Spinal cord (tissue), 10 donors: ENCODE measurements at places on chromosomes 3 and 15. TPM values are rescaled to one million over a fixed set of nuclear protein-coding genes. Genes with fewer than 3 reads are reported as not detected.

GRCh38 chr3:149723781-149724180 is 28.5 kb downstream of the COMMD2 start:
- H3K4me1 ChIP-seq = no peaks in the 10 kb centered on the region
- no peak for DNase-seq
- no peaks in the 10 kb centered on the region for H3K27me3 ChIP-seq
- no peak overlapping the region for H3K4me3 ChIP-seq

DNA sequence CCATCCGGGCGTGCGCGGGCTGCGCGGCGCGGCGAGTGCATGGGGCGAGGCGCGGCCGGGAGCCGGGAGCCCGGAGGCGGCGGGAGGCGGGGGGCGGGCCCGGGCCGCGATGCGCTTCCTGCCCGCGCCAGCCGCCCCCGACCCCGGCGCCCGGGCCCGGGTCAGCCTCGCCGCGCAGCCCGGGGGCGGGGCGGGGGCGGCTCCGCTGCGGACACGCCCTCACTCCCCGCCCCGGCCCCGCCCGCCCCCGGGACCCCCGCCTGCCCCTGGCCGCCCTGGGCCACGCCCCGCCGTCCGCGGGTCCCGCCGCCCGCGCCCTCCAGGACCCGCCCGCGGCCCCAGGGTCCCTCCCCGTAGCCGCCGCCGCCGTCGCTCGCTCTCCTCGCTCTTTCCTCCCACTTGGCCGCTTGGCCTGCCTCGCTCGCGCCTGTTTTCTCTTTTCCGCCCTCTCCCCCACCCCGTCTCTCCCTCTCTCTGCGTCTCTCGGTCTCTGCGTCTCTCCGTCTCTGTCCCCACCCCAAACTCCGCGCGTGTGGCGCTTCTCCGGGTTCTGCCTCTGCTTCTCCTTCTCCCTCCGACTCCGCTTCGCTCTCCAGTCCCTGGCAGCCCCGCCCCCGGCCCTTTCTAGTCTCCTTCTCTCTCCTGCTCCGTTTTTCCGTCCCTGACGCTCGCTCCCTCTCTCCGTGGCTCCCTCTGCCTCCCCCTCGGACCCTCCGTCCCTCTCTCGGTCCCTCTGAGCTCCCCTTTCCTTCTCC is at the start of gene PLXND1:
PLXND1 (minus strand) TSS at position 41 of the 755 bp plus-strand sequence; CDS start at position 4, 37 bp downstream.
- no peaks in the 10 kb centered on the region for H3K36me3 ChIP-seq
- H3K4me3 ChIP-seq = peak within 1 kb of the TSS; percentile 40
- H3K4me1 ChIP-seq = peaks cover 66% of the 10 kb centered on the region
- H3K27me3 ChIP-seq = peaks cover 32% of the 10 kb centered on the region
- DNase-seq = no peak
- H3K27ac ChIP-seq = peak within 1 kb of the TSS; percentile 57

DNA sequence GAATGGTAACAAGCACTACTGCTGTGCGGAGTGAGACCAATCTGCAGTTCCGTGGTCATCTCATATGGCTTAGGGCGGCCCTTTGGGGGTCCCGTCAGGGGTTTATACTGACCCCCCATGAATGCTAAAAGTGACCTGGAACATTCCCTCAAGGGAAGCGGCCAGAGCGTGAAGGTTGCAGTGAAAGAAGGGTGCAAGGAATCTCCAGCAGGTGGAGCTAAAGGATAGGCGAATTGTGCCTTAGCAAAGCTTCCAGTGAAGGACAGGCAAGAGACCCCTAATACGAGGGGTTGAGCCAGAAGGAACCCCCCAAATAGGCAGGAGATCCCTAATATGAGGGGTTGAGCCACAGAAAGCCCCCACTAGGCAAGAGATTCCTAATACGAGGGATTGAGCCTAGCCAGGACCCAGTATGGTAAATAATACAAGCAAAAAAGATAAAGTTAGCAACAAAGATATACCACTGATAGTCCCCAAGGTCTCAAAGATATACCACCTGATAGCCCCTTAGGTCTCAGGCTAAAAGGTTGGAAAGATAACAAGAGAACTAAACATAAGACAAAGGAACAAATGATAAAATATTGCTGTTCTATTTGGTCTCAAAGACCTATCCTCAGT is 32.8 kb downstream of the ZNF589 start:
- H3K27ac ChIP-seq = no peak overlapping the region
- peak; percentile 57 for DNase-seq
- peaks cover 18% of the 10 kb centered on the region for H3K36me3 ChIP-seq

GRCh38 chr15:26134152-26134551 is 271.0 kb upstream of the ATP10A start:
- H3K4me3 ChIP-seq = no peak overlapping the region
- DNase-seq = no peak
- no peaks in the 10 kb centered on the region for H3K36me3 ChIP-seq
- H3K27me3 ChIP-seq = peaks cover 2% of the 10 kb centered on the region

GRCh38 chr3:150540991-150541390 is 5.3 kb downstream of the SERP1 start:
- no peak overlapping the region for H3K4me3 ChIP-seq
- H3K27ac ChIP-seq = no peak overlapping the region
- H3K4me1 ChIP-seq = peaks cover 3% of the 10 kb centered on the region
- DNase-seq = no peak

DNA sequence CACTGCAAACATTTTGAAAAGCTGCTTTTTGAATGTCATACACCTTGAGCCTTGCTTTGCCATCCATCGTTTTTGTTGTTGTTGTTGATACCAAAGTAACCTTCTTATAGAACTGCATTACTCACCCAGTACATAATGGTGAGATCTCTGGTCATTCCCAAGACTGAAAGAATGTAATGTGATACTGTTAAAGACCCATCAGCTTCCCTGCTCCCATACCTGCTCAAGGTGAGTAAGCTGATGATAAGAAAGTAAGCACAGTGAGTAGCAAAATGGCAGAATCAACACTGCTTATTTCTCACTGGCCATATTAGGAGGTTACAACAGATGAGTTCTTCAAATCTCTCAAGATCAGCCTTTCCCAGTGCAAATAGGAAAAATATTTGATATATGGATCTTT is 89.8 kb downstream of the CADPS start:
- H3K4me3 ChIP-seq = no peak overlapping the region
- no peak for DNase-seq
- no peaks in the 10 kb centered on the region for H3K27me3 ChIP-seq
- no peaks in the 10 kb centered on the region for H3K4me1 ChIP-seq
- H3K27ac ChIP-seq = no peak overlapping the region

DNA sequence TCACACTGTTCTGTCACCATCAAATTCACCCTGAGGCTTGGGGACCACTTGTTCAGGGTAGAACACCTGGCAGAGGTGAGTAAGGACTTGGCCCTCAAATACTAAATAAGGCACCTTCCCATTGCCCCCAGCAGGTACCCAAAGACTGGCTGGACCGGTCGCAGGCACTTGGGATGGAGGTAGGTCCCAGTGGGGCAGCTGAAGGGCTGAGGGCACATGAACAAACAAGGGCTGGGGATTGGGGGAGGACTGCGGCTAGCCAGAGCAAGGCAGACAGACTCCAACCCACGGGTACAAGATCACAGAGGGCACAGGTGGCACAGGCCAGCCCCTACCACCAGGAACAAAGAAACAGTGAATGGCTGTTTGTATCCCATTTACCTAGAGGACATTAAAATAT is 1.9 kb downstream of the MRPS25 start:
- no peaks in the 10 kb centered on the region for H3K27me3 ChIP-seq
- DNase-seq = no peak
- peaks cover 17% of the 10 kb centered on the region for H3K36me3 ChIP-seq
- no peak overlapping the region for H3K4me3 ChIP-seq

DNA sequence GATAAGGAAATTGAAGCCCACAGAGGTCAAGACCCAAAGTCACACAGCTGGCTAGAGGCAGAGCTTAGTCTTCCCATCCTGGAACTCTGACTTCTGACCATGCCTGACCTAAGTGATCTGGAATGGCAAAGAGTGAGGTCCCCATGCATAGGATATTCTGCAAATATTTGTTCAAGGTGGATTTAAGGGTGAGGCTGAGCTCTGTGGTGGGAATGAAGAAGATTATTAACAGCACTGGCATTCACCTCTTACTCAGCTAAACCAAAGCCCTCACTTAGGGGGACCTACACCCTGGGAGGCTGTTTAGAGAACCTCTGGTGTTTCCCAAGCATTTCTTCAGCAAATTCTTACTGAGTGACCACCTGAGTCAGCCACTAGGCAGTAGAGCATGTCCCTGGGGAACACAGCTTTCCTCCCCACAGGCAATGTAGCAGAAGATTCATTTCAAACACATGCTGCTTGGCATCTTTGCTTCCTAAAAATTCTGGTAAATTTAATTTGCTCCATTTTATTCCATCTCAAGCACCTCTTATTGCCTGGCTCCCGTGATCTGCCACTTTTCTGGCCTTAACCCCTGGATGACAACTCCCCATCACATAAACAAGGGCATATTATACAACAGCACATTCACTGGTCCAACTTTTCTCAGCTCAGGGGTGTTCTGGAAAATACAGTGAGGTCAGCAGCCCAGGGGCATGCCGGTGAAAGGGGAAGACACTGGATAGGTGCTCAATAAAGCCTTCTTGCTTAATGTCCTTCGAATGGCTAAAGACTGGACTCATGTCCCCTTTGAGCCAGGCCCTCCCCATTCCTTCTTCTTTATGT is 176.0 kb downstream of the ABHD5 start:
- no peaks in the 10 kb centered on the region for H3K4me1 ChIP-seq
- no peak overlapping the region for H3K27ac ChIP-seq
- no peaks in the 10 kb centered on the region for H3K36me3 ChIP-seq
- H3K4me3 ChIP-seq = no peak overlapping the region
- H3K27me3 ChIP-seq = no peaks in the 10 kb centered on the region

DNA sequence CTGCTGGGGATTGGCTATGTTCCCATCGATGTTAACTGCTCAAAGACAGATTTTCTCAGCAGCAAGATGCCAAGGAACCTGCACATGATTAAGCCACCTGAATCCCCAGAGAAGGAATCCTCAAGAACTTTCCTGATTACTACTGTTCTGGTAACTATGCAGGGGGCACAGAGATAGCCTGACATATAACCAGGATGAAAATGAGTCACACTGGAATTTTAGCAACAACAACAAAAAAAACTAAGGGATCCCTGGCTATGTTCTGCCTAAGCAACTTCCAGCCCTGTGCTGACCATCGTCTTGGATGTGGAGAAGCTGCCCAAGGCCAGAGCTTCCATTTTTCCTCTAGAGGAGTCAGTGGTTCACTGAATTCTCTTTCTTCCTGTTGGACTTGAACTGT is 13.8 kb downstream of the RIOX2 start:
- no peak for DNase-seq
- H3K4me3 ChIP-seq = no peak overlapping the region
- no peaks in the 10 kb centered on the region for H3K4me1 ChIP-seq
- no peak overlapping the region for H3K27ac ChIP-seq

- H3K4me1 ChIP-seq = peaks cover 8% of the 10 kb centered on the region
- no peak overlapping the region for H3K4me3 ChIP-seq
- H3K36me3 ChIP-seq = no peaks in the 10 kb centered on the region
Observed at GRCh38 chr15:70558406-70559264, 204.7 kb downstream of the UACA start.

GRCh38 chr3:190339130-190339529 is 16.9 kb upstream of the CLDN1 start:
- H3K27me3 ChIP-seq = no peaks in the 10 kb centered on the region
- DNase-seq = no peak
- no peaks in the 10 kb centered on the region for H3K4me1 ChIP-seq
- no peak overlapping the region for H3K4me3 ChIP-seq
- H3K36me3 ChIP-seq = no peaks in the 10 kb centered on the region
- H3K27ac ChIP-seq = no peak overlapping the region

DNA sequence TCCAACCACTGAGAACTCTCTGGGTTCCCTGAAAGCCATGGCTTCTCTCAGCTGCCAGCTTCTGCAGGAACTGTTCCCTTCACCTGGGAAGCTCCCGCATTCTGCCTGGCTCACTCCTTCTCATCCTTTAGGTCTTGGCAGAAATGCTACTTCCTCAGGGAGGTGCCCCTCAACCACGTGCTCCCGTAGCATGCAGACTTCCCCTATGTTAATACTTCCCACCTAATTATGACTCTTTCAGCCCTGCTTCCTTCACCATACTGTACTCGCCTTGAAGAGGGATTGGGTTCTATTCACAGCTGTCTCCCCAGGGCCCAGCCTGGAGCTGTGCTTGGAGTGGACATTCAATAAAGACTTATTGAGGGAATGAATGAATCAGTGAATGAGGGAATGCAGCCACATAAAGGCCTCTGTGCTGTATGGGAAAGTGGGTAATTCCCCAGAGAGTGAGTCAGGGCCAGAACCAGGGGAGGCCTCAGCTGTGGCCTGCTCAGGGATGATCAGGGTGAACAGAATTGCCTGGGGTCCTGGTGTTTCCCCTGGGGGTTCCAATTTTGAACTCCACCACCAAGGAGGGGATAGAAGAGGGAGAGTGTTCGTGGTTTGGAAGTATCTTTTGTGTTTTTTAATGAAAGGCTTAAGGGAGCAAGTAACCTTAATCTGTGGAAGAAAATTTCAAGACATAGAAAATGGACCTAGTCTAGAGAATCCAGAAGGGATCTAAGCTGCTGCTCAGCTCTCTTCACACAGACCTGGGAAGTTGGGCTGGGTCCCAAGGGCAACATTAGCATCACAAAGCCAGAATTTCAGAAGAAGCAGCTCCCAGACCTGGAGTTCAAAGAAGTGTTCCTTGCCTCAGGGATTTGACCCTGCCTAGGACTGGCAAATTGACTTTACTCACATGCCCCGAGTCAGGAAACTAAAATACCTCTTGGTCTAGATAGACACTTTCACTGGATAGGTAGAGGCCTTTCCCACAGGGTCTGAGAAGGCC is 14.6 kb upstream of the FAM107A start:
- H3K4me1 ChIP-seq = peaks cover 3% of the 10 kb centered on the region
- peaks cover 7% of the 10 kb centered on the region for H3K27me3 ChIP-seq
- no peaks in the 10 kb centered on the region for H3K36me3 ChIP-seq

GRCh38 chr15:68152342-68152741 is 52.8 kb downstream of the CALML4 start:
- H3K4me3 ChIP-seq = no peak overlapping the region
- no peak overlapping the region for H3K27ac ChIP-seq
- DNase-seq = no peak
- peaks cover 2% of the 10 kb centered on the region for H3K36me3 ChIP-seq
- no peaks in the 10 kb centered on the region for H3K27me3 ChIP-seq

GRCh38 chr3:162166543-162166942 is 669.9 kb downstream of the OTOL1 start:
- no peak overlapping the region for H3K4me3 ChIP-seq
- H3K4me1 ChIP-seq = no peaks in the 10 kb centered on the region
- DNase-seq = no peak

DNA sequence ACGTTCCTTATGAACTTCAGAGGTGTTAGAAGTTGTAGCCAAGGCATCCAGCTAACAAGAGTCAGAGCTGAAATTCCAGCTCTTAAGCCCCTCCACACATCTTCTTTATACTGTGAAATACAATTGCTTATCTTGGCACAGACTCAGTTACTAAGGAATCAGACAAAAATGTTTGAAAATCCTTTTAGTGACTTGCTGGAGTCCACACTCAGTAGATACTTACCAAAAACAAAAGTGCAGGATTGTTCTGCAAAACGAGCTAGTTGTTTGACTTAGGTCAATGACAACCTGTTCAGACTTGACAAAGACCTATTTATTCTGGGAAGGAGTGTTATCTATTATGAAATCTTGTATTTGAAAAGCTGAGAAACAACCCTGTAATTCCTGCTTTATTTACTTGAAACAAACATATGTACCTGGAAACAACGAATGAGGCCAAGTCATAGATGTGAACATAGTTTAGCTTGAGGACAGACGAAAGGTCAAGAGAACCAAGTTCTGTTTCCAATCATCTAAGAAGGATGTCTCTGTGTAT is 38.5 kb downstream of the B3GNT5 start:
- no peak overlapping the region for H3K4me3 ChIP-seq
- DNase-seq = peak; percentile 49

The THSD4 gene
- 85.9 TPM for total RNA-seq

The LDHAL6B gene
- not detected for total RNA-seq

The PLXND1 gene
- total RNA-seq = 59.0 TPM

The SLC22A14 gene
- 0.10 TPM for total RNA-seq

The ALDH1L1 gene
- total RNA-seq = 24.6 TPM

The ASB14 gene
- 0.50 TPM for total RNA-seq

The ZKSCAN7 gene
- 13.8 TPM for total RNA-seq

The COLQ gene
- 10.5 TPM for total RNA-seq

The AHSG gene
- not detected for total RNA-seq
